Left ventricle myocardium inferior (tissue), 1 donor: ENCODE measurements at places on chromosomes 1 and 21.

GRCh38 chr1:152347116-152347728 lies 12.6 kb downstream of the FLG2 start:
- H3K4me1 ChIP-seq = no peaks in the 10 kb centered on the region
- no peaks in the 10 kb centered on the region for H3K36me3 ChIP-seq
- DNase-seq = no peak

DNA sequence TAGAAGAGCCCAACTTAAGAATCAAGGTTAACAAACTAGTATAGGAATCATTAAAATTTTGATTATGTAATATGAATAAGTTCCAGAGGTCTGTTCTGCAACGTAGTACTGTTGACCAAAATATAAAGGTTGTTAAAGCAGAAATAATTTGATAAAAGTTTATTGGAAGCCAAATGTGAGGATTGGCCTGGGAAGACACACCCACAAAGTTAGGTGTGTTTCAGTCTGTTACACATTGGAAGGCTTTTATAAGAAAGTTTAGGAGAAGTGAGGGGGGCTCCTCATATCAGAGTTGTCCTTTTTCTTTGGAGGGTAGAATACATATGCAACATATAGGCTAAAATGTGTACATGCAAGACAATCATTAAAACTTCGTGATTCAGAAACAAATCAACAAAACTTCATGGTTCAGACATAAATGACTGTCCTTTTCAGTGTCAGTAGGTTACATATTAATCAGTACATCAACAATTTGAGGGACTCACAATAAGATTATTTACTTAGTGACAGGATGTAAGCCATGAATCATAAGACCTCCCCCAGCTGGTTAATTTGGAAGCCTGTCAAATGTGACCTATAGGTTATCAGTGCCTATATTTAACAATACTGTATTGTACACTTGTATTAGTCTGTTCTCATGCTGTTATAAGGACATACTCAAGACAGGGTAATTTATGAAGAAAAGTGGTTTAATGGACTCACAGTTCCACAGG lies 245.0 kb upstream of the B3GALT2 start:
- H3K4me3 ChIP-seq = no peak overlapping the region
- no peaks in the 10 kb centered on the region for H3K36me3 ChIP-seq
- H3K27ac ChIP-seq = no peak overlapping the region
- no peak for DNase-seq
- no peaks in the 10 kb centered on the region for H3K4me1 ChIP-seq

- DNase-seq = no peak
- H3K36me3 ChIP-seq = no peaks in the 10 kb centered on the region
- no peak overlapping the region for H3K4me3 ChIP-seq
- peaks cover 70% of the 10 kb centered on the region for H3K27me3 ChIP-seq
- no peak overlapping the region for H3K27ac ChIP-seq
- H3K4me1 ChIP-seq = no peaks in the 10 kb centered on the region
These were observed 140.3 kb upstream of the CSF3R start for GRCh38 chr1:36622741-36623648.

- H3K4me1 ChIP-seq = no peaks in the 10 kb centered on the region
- no peak overlapping the region for H3K4me3 ChIP-seq
- H3K36me3 ChIP-seq = no peaks in the 10 kb centered on the region
- H3K27ac ChIP-seq = no peak overlapping the region
- H3K27me3 ChIP-seq = peaks cover 63% of the 10 kb centered on the region
- no peak for DNase-seq
These were observed 13.3 kb downstream of the KCNJ10 start for GRCh38 chr1:160056648-160057169.

GRCh38 chr21:46598581-46599572 lies 6.0 kb downstream of the S100B start:
- H3K27me3 ChIP-seq = no peaks in the 10 kb centered on the region
- peak overlapping the region; percentile 56 for H3K27ac ChIP-seq
- H3K36me3 ChIP-seq = no peaks in the 10 kb centered on the region

- no peaks in the 10 kb centered on the region for H3K36me3 ChIP-seq
- H3K27ac ChIP-seq = no peak overlapping the region
- H3K27me3 ChIP-seq = peaks cover 13% of the 10 kb centered on the region
- H3K4me1 ChIP-seq = no peaks in the 10 kb centered on the region
These were observed 104.4 kb upstream of the KCNK1 start for GRCh38 chr1:233509526-233509925.

DNA sequence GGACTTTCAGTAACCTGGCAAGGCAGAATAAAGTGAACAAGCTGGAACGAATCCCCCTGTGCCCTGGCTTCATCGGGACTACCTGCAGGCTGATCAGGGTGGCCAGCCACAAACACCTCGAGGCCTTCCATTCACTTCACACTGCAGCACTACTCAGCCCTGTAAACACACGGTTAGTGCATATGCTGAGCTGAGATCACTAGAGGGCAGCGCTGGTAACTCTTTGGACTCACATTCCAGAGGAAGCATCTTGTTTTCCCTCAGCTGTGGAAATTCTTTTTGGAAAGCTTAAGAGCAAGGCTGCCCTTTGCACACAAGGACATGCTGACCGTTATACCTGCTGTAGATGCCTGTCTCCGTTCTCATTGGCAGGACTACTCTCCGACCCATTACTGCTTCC lies 32.1 kb downstream of the PCSK9 start:
- H3K27me3 ChIP-seq = no peaks in the 10 kb centered on the region
- H3K4me1 ChIP-seq = peaks cover 45% of the 10 kb centered on the region
- no peak for DNase-seq
- H3K36me3 ChIP-seq = peaks cover 92% of the 10 kb centered on the region
- H3K27ac ChIP-seq = peak overlapping the region; percentile 45

- no peaks in the 10 kb centered on the region for H3K36me3 ChIP-seq
- DNase-seq = no peak
- H3K27ac ChIP-seq = no peak overlapping the region
- no peaks in the 10 kb centered on the region for H3K4me1 ChIP-seq
- no peak overlapping the region for H3K4me3 ChIP-seq
- peaks cover 4% of the 10 kb centered on the region for H3K27me3 ChIP-seq
These were observed 85.0 kb upstream of the SLC2A1 start for GRCh38 chr1:43043695-43044094.

- peaks cover 4% of the 10 kb centered on the region for H3K4me1 ChIP-seq
- H3K27me3 ChIP-seq = no peaks in the 10 kb centered on the region
- no peaks in the 10 kb centered on the region for H3K36me3 ChIP-seq
- H3K27ac ChIP-seq = no peak overlapping the region
These were observed 7.1 kb upstream of the CD101 start for GRCh38 chr1:116994411-116994810.

DNA sequence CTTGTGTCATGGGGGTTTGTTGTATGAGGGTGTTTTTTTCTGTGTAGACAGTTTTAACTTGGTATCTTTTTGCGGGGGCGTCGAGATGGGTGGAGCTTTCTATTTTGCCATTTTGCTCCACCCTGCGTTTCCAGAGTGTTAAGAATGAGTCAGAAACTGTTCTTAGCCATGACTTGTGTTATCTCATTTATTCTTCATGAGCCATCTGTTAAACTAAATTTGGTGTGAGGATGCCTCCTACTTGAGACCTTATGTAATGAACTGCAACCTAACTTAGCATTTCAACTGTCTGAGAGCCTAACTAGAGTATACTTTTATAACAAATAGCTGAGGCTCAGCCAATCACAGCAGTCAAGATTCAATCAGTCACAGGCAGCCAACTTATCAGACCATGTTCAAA lies 1873.5 kb downstream of the NCAM2 start:
- no peak for DNase-seq
- H3K27ac ChIP-seq = no peak overlapping the region
- H3K36me3 ChIP-seq = no peaks in the 10 kb centered on the region
- no peaks in the 10 kb centered on the region for H3K4me1 ChIP-seq
- H3K4me3 ChIP-seq = no peak overlapping the region

DNA sequence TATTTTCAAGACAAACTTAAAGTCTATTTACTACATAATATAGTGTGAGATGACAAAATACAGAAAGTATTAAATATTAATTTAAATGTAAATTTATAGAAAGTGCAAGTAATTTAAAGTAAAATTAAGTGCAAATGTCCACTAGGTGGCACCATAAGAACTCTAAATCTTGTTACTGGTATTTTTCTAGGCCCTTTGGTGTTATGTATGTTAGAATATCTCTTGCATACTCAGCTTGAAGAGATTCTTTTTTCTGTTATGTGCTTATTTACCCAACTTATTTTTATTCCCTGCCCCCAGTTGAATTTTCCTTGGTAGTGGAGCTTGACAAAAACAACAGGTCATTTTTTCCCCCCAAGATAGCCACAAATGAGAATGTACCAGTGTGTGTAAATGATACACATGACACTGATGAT lies 71.5 kb downstream of the RPS6KC1 start:
- no peak overlapping the region for H3K27ac ChIP-seq
- H3K4me3 ChIP-seq = no peak overlapping the region
- no peaks in the 10 kb centered on the region for H3K36me3 ChIP-seq
- no peaks in the 10 kb centered on the region for H3K27me3 ChIP-seq
- no peak for DNase-seq

DNA sequence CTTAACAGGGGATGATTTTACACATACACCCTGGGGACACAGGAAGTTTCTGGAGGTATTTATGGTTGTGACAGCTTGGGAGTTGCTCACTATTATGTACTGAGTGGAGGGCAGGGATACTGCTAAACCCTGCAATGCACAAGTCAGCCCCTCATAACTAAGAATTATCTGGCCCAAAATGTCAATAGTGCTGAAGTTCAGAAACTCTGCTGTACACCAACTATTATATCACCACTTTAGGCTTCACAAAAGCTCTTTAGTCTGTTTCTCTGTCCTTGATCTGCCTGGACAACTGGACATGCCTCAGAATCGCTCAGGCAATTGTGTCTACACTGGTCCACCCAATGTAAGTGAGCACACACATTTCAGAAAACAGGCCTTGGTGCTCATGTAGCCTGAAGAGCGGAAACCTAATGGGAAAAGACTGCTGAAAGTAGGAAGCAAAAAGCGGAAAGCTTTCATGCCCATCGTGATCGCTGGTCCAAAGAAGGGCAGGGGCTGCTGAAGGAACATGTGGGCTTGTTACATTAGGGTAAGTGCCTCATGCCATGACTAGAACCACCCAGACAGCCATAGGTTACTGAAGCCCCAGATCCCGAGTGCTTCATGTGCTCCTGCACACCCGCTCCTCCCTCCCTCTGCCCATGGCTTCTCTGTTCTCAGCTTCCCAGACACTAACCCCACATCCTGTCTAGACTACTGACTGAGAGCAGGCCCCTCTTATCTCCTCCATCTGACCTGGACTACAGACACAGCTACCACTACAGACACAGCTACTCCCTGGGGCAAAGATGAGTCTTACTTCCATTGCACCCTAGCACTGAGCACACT lies 73.5 kb downstream of the LRIG2 start:
- no peak overlapping the region for H3K27ac ChIP-seq
- H3K27me3 ChIP-seq = no peaks in the 10 kb centered on the region
- DNase-seq = no peak
- H3K4me3 ChIP-seq = no peak overlapping the region

DNA sequence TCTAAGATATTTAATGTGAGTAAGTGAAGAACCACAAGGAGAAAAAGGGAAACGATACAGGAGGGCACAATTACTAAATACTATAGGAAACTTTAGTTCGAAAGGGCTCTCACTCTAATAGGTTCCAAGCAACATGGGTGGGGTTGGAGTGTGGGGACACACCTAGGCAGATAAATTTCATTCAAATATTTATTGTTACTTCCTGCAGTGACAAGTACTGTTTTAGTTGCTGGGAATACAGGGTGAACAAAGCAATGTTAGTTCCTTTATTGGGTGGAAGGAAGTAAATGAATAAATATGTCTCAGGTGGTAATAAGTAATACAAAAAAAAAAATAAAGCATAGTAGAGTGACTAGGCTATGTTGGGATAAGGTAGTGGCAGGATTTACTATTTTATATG lies 73.2 kb upstream of the B3GALT2 start:
- H3K27ac ChIP-seq = no peak overlapping the region
- H3K4me1 ChIP-seq = peaks cover 29% of the 10 kb centered on the region
- H3K36me3 ChIP-seq = peaks cover 16% of the 10 kb centered on the region
- H3K4me3 ChIP-seq = no peak overlapping the region

GRCh38 chr21:32101277-32101676 lies 177.6 kb downstream of the MIS18A start:
- H3K4me3 ChIP-seq = no peak overlapping the region
- no peaks in the 10 kb centered on the region for H3K4me1 ChIP-seq
- no peaks in the 10 kb centered on the region for H3K36me3 ChIP-seq
- no peaks in the 10 kb centered on the region for H3K27me3 ChIP-seq

DNA sequence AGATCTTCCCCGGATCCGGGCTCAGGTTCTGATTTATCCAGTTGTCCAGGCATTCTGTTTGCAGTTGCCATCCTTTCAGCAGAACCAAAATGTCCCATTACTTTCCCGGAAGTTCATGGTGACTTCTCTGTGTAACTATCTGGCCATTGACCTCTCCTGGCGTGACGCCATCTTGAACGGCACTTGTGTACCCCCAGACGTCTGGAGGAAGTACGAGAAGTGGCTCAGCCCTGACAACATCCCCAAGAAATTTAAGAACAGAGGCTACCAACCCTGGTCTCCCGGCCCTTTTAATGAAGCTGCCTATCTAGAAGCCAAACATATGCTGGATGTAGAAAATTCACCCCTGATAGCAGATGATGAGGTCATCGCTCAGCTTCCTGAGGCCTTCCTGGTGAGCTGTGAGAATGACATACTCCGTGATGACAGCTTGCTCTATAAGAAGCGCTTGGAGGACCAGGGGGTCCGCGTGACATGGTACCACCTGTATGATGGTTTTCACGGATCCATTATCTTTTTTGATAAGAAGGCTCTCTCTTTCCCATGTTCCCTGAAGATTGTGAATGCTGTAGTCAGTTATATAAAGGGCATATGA lies 22.4 kb downstream of the AADACL4 start:
- H3K36me3 ChIP-seq = no peaks in the 10 kb centered on the region
- H3K27me3 ChIP-seq = no peaks in the 10 kb centered on the region

- H3K36me3 ChIP-seq = no peaks in the 10 kb centered on the region
- no peak for DNase-seq
- H3K4me1 ChIP-seq = peaks cover 20% of the 10 kb centered on the region
- peaks cover 100% of the 10 kb centered on the region for H3K27me3 ChIP-seq
These were observed 4.0 kb downstream of the BARHL2 start for GRCh38 chr1:90712915-90713730.

GRCh38 chr1:64624808-64625207 lies 120.1 kb upstream of the RAVER2 start:
- H3K27me3 ChIP-seq = no peaks in the 10 kb centered on the region
- no peak overlapping the region for H3K4me3 ChIP-seq
- H3K27ac ChIP-seq = peak overlapping the region; percentile 25
- H3K36me3 ChIP-seq = no peaks in the 10 kb centered on the region
- peaks cover 17% of the 10 kb centered on the region for H3K4me1 ChIP-seq
- DNase-seq = no peak

GRCh38 chr1:63866084-63866483 lies 92.3 kb downstream of the ROR1 start:
- H3K27me3 ChIP-seq = no peaks in the 10 kb centered on the region
- peaks cover 56% of the 10 kb centered on the region for H3K4me1 ChIP-seq
- no peaks in the 10 kb centered on the region for H3K36me3 ChIP-seq
- no peak for DNase-seq
- no peak overlapping the region for H3K27ac ChIP-seq
- H3K4me3 ChIP-seq = no peak overlapping the region

- peaks cover 10% of the 10 kb centered on the region for H3K4me1 ChIP-seq
- no peak for DNase-seq
- no peaks in the 10 kb centered on the region for H3K27me3 ChIP-seq
- H3K36me3 ChIP-seq = no peaks in the 10 kb centered on the region
These were observed 9.9 kb downstream of the WNT9A start for GRCh38 chr1:227937838-227938145.

- no peaks in the 10 kb centered on the region for H3K4me1 ChIP-seq
- no peak overlapping the region for H3K4me3 ChIP-seq
- no peaks in the 10 kb centered on the region for H3K27me3 ChIP-seq
These were observed 24.6 kb downstream of the NUF2 start for GRCh38 chr1:163346326-163346870.
